Heart left ventricle (tissue), 16 donors: ENCODE measurements at places on chromosomes 6 and 20.

GRCh38 chr20:38515631-38516030, 43.0 kb downstream of the RALGAPB start:
- no peak for DNase-seq

DNA sequence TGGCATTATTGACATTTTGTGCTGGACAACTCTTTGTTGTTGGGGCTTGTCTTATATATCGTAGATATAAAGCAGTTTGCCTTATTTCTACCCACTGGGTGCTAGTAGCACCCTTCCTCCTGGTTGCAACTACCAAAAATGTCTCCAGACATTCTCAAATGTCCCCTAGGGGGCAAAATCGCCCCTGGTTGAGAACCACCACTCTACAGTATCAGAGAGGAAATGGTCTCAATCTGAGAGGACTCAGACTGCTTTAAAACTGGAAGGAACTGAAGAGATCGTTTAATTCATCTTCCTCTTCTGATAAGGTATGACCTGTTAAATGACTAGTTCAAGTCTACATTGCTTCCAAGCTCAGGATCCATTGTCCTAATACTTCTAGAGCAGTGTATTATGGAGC, 14.9 kb downstream of the SH3BGRL2 start:
- DNase-seq, result no peak

DNA sequence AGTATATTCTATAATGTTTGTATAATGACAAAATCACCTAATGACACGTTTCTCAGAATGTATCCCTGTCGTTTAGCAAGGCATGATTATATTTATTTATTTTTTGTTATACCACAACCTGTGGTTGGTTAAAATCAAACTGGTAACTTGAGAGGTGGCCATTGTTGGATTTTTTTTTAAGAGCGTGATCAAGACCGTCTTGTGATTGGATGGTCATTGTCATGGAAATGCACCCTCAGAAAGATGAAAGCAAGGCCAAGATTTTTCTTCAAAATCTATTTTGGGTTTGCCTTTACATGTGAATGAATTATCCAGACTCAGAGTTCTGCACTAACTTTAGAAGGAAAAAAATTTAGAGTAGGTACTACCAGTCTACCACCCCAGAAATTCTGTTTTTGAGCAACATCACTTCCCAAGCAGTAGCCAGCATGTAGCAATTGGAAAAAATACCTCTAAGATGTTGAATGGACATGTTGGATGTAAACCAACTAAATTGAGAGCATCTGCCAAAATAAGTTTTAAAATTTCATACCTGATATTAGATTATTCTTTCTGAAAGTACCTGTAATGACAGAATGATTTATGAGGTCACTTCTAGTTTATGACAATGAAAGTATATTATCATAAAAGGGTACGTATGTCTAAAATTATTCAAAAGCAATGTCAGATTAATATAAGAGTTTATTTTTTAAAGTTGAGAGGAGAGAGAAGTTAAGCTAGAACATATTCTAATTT, 50.8 kb downstream of the NCOA7 start:
- no peak for DNase-seq

GRCh38 chr6:110575925-110576463, 99.6 kb upstream of the SLC22A16 start:
- no peak for DNase-seq

DNA sequence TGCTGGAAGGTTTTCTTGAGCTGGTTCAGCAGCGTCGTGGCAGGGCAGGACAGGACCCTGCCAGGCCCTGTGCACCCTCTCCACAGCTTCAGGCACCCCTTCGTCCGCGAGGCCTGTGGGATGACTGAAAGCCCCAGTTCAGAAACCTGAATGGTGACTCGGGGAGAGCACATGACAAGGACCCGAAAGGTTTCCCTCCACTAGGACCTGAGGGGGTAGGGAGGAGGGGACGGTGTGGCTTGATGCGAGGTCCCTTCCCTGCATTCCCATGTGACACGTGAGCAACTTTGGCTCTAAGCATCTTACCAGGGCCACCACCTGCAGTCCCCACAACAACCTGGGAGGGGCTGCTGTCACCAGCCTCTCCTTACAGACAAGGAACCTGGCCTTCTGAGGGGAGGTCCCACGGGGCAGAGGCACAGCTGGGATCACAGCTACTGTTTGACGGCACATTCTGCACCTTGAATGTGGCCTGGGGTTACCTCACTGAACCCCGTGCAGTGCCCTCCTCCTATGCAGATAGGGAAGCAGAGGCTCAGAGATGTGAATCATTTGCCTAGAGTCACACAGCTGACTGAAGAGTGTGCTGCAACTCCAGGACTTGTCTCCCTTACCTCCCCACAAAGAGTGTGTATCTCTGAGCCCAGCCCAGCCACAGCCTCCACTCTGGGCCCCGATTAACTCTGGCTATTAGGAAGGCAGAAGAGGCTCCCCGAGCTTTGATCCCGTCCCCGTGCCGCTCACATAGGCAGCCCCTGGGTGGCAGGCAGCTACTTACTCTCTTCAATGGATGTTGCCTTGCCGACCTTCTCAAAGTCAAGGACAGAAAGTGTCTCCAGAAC, 84.6 kb downstream of the PTPN1 start:
- DNase-seq, result no peak

GRCh38 chr6:30399390-30400058, 54.6 kb downstream of the RPP21 start:
- DNase-seq, result no peak

GRCh38 chr20:9035126-9035525, 33.8 kb upstream of the PLCB4 start:
- no peak for DNase-seq

DNA sequence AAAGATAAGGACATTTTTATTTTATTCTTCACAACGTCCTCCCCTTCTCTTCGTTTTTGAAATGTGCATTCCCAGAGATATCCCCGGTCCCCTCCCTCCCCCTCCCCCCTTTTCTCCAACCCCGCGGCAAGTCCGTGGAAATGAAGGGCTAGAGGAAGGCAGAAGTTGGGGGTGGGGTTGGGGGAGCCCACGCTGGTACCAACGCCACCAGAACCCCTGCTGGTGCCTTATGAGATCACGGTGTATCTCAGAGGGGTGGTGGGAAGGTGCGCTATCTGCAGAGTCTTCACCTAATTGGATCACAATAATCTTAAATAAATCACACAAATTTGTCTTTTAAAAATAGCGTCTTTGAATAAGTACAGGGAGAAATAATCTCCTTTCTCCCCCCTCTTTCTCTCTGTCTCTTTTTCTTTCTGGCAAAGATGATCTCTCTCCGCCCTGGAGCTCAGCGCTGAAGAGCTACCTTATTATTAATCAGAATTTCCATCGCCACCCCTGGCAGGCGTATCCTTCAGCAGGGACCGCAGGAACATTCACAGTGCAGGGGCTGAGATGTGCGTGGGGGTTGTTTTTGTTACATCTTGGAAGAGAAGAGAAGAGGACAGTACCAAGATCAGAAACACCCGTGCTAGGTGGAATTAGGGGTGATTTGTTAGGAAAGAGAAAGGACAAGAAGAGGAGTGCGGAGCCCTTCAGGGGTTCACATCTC, 915 bp downstream of the CLVS2 start:
- DNase-seq, result no peak
